Stimulated activated CD8-positive, alpha-beta memory T cell treated with anti-CD3 and anti-CD28 coated beads, Interleukin-2, amount 100 ng/mL, for 1 hour (primary cell): ENCODE measurements at places on chromosomes 4 and X.

DNA sequence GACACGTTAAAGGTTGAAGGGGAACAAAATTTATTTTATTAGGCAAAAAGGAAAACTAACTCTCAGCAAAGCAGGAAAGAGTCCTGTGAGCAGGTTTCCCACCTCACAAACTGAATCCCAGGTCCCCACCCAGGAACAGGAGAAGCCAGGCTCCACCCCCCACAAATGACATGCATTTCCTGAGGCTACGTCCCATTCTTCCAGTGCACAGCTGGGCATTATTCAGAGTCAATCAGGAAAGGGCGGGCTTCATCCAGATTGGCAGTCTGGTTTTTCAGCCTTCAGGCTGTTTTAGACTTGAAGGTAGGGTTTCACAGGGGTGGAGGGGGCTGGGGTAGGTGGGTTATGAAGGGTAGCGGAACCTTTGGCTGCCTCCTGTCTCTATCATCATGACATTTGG lies 11.9 kb upstream of the ASIC5 start:
- DNase-seq, result no peak

- DNase-seq, result no peak
Observed at GRCh38 chr4:153153339-153153871, 50.8 kb upstream of the TRIM2 start.

GRCh38 chrX:136336623-136337022 lies 35.9 kb downstream of the ADGRG4 start:
- no peak for DNase-seq

DNA sequence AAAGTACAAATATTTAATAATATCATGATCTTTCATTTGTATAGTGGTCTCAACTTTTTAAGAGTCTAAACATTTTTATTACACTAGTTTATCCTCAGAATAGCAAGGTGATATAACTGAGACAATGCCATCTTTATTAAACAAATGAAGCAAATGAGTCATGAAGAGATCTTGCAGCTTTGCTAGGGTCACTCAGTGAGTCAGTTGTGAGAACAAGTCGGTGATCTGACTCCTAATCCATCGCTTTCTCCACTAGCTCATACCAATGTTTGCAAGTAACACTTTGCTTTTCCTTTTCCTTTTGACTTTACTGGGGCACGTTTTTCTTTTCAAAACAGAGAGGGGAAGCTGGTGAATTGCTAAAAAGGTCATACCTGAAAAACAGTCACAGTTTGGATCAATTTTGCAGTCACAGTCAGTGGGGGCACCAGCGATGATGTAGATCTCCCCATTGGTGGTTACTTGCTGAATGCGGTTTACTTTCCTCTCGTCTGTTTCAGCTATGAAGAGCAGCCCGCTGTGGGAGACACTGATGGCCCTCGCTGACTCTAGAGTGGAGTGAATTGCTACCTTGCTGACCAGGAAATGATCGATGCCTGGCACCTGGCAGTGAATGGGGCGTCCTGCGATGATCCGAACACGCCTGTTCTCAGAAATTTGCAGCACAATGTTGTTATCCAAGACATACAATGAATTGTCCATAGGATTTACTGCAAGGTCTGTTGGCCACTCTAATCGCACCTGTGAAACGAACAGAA lies 75.7 kb downstream of the SH2D1A start:
- DNase-seq, result no peak

DNA sequence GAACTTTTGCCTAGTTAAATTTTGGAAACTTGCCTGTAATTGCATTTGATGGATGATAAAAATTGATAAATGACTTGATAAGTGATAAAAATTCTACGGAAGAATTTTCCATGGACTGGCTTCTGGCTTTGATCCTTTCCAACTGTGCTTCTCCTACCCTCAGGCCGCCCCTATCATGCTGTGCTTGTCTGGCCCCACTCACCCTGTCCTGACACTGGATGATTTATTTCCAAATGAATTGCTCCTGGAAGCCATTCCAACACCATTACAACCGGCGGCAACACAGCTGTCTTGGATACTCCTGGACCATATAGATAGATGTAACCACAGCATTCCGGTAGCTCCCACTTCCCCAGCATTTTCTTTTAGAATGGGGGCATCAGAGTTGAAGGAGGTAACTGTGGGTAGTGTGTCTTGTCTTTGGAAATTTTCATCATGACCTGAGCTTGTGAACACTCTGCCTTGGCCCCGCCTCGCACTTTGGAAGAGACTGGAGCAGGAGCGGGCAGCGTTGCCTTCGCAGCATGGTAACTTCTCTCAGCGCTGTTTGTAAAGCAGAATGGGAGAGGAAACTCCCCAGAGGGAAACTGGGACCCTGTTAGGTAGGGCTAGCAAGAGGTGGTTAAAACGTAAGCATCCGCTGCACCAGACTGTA lies 77.4 kb downstream of the TBL1X start:
- no peak for DNase-seq

DNA sequence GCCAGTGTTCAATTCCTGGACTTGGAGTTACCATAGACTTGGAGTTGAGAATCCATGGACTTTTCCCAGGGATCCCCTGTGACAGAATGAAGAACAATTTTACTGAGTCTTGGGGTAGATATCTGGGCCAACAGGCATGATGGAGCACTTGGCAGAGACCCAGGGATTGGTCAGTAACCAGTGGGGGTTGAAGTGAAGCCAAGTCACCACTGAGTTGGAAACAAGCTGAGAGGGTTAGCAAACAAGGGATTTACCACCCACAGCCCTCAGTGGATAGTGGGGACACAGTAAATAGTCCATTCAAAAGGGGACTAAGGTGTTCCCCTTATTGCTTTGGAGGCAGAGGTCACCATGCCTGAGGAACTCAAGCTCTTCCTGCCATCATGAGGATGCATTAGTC lies 281.7 kb downstream of the PPP1R2C start:
- no peak for DNase-seq

DNA sequence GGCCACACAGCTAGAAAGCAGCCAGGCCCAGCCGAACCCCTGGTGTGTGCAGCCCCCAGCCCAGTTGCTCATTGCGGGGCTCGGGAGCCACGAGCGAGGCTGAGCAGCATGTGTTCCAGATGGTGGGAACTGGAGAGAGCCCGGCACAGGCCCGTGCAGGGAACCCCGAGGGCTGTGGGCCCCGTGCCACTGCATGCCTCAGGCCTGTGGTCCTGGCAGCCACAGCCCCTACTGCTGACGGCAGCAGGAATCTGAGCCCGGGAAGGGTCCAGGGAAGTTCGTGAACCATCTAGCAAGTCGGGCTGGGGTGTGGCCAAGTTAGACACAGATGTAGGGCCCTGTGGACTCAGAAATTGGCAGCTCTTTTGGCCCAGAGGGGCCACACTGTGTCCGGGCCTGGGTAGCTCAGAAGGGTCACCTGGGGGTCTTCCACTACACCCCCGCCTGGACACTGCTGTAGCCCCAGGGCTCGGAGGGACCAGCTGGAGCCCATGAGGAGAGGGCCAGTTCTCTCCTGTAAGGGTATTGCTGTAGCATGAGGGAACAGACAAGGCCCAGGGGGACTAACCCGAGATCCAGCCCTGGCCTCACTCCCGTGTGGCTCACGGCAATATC lies 12.1 kb downstream of the HTRA3 start:
- DNase-seq, result no peak

DNA sequence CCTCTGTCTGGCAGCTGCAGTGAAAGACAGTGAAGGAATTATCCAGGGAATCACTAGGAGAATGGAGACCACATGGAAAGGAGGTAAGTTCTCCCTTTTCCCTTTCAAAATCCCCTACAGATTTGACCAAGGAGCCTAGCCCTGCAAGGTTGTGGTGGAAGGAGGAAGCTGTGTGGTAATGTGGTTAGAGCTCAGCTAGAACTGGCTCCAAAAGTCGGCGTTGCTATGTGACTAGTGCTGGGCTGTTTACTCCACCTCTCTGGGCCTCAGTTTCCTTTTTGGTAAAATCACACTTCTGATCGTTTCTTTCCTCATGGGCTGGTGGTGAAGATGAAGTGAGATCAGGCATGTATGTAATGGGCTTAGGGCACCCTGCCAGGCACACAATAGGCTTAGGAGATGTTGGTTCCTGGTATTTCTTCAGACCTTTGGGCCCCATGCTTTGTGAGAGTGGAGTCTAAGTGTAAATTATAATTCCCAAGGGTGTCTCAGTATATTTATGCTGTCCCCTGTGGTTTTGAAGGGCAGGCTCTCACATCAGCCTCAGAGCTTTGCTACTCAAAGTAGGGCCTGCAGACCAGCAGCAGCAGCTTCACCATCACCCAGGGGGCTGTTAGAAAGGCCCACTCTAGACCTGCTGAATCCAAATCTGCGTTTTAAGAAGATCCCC lies 183.7 kb upstream of the BCOR start:
- DNase-seq, result no peak

DNA sequence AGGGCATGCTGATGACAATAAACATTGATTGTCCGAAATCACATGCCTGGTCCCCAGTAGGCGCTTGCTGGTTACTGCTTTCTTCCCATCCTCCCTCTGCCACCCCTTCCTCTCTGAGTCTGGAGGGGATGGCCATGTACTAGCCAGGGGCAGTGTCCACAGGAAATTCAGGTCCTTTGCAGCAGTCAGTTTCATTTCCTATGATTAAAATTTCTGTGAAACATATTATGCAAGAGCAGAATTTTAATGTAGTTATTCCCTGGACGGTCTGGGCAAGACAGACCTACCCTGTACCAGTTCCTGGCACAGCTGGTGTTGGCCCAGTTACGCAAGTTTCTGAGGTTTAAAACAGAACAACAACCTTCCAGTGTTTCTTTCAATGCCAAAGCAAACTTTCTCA lies 28.2 kb upstream of the TLR2 start:
- DNase-seq, result no peak

- DNase-seq, result no peak
Observed at GRCh38 chr4:104188301-104188700, 306.4 kb downstream of the CXXC4 start.
